Mesenchymal stem cell (in vitro differentiated cells and primary cell): ENCODE measurements at places on chromosomes 5 and 9.

GRCh38 chr5:11650936-11651335 lies 253.3 kb downstream of the CTNND2 start:
- DNase-seq: no peak

GRCh38 chr5:56350011-56350596 lies 117.0 kb upstream of the ANKRD55 start:
- DNase-seq: no peak

DNA sequence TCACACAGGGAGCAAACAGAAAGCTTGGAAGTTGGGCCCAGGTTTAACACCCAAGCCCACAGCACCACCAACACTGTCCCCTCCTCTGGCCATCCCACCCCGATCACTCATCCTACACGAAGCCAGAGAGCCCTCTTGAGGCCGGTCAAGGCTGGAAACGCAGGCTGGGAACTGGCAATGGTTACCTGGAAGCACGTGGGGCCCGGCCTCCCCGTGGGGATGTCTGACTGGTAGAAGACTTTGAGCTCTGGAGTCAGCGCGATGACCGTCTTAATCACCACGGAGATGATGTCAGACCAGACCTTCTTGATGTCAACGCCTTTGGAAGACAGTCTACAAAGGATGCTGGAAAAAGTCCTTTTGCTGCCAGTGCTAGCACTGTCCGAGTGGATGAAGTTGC lies 104.1 kb downstream of the TTLL11 start:
- DNase-seq: no peak

GRCh38 chr9:88737876-88738275 lies 202.9 kb downstream of the NXNL2 start:
- DNase-seq: peak; percentile 47

GRCh38 chr9:36029765-36030528 lies 6.8 kb upstream of the RECK start:
- DNase-seq: peak; percentile 91

DNA sequence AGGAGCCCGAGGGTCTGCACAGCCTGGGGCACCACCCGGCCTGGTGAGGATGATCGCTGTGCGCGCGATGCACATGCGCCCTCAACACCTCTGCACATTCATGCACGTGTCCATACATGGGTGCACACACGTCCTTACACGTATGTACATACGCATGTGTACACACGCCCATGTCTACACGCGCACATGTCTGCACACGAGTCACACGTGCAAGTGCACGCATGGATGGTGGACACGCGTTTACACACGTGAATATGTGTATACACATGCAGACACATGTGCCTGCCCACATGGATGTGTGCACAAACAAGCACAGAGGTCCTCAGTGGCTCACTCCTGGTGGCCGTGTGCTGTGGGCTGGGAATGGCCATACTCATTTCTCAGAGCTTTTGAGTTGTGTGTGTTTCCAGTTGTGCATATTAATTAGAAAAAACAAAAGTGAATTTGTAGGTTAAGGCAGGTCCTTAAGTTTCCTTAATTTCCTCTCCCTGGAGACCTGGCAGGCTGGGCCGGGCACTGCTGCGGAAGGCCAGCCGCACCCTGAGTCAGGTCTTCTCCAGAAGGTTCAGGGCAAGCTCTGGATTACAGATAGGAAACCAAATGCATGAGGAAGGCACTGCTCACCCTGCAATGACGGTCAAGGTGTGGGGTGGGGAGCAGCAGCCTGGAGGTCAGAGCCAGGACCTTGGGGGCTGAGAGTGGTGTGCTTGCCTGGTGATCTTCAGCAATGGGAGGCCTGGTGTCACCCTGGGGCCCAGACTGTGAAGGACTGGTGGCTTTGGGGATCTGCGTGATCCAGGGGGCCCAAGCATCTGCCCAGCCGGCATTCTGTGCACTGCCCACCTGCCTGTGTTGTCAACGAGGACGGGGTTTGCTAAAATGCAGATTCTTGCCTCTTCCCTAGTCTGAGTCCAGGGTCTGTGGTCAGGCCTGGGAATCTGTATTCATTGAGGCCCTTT lies 1.3 kb upstream of the RNU6ATAC start:
- DNase-seq: peak; percentile 35

DNA sequence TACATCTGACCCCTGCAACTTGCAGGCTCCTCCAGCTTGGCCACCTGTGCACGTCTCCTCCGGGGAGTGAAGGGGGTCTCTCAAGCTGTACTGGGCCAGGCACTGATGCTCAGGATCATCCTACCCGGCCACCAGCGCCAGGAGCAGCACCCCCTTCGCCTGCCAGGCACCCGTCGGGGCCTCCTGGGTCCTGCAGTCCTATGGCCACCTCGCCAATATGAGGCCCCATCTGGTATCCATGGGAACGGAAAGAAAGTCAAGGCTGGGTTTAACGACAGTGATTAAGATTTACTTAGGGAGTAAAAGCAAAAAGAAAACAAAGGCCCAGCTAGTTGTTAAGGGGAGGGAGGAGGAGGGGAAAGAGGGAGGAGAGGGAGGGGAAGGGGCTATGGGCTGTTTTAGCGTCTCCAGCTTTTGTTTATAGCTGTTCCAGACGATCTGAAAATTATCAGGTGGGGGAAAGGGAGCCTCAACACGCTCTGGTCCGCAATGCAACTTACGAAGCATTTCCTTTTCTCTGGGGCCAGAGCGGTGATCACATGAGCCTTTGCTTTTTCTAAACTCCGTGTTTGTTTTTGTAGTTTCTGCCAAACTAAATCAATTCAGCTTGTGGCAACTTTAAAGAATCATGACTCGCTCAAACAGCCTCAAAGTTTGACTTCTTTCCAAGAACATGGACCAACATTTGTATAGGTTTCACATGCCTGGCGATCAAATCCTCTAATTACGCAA lies 132.4 kb downstream of the ROR2 start:
- DNase-seq: peak; percentile 87

DNA sequence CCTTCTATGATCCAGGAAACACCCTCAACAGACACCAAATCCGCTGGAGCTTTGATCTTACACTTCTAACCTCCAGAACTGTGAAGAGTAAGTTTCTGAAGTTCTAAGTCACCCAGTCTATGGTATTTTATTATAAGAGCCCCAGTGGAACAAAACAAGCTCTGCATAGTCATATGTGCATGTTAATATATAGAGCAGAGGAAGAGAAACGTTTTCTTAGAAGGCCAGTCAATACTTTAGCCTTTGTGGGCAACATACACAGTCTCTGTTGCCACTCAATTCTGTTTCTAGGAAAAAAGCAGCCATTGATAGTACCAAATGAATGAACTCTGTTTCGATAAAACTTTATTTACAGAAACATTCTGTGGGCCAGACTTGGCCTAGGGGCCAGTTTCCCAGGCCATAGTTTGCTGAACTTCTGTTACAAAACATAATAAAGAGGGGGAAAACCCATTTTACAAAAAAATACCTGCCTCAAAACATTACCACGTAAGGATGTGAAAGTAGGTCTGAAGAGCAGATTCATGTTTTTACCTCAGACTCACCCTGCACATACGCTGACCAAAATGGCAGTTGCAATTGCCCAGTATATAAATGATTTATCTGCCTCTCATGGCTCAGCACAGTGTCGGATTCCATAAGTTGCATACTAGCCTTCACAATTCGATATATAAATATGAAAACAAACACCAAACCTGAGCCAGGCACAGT lies 350.5 kb downstream of the SLIT3 start:
- no peak for DNase-seq
